ENCODE measurements at places on chromosomes 2 and 18. TPM values are rescaled to one million over a fixed set of nuclear protein-coding genes. Genes with fewer than 3 reads are reported as not detected.

Gene METTL21A
- total RNA-seq = 11.4 TPM

Gene ADAM23
- 3.9 TPM for total RNA-seq

Gene C2orf78
- total RNA-seq = not detected

Gene C2orf66
- total RNA-seq = not detected

Gene LAMA1
- total RNA-seq = 11.4 TPM

Gene REG3A
- not detected for total RNA-seq

Gene SPHKAP
- total RNA-seq = not detected

Gene IGFBP2
- total RNA-seq = 33.5 TPM

Gene OTX1
- not detected for total RNA-seq

Gene HYCC2
- total RNA-seq = 9.1 TPM

Gene AGXT
- not detected for total RNA-seq

Gene SPR
- total RNA-seq = 15.8 TPM

Gene FBXO15
- 0.90 TPM for total RNA-seq

Gene TUBA4B
- total RNA-seq = not detected

Gene ELAC1
- total RNA-seq = 6.4 TPM

Gene VIL1
- not detected for total RNA-seq

Gene BCL11A
- total RNA-seq = 1.7 TPM

All from IMR-90 (cell line).